ENCODE measurements at places on chromosomes 5 and 9. TPM values are rescaled to one million over a fixed set of nuclear protein-coding genes. Genes with fewer than 3 reads are reported as not detected.

The IFNK gene
- polyA plus RNA-seq: not detected

The TNFSF8 gene
- polyA plus RNA-seq: 0.18 TPM

The SOHLH1 gene
- polyA plus RNA-seq: not detected

The ARRDC1 gene
- polyA plus RNA-seq: 207 TPM

The PCDHGB4 gene
- polyA plus RNA-seq: 0.37 TPM

The SHLD3 gene
- 1.9 TPM for polyA plus RNA-seq

The C7 gene
- 30.5 TPM for polyA plus RNA-seq

The CDKN2A gene
- polyA plus RNA-seq: 11.3 TPM

The TMED7 gene
- polyA plus RNA-seq: 20.6 TPM

The LCN9 gene
- polyA plus RNA-seq: not detected

The CDH18 gene
- not detected for polyA plus RNA-seq

The CCL27 gene
- 0.16 TPM for polyA plus RNA-seq

The FANCC gene
- 2.5 TPM for polyA plus RNA-seq

The PTPDC1 gene
- polyA plus RNA-seq: 2.0 TPM

The GABBR2 gene
- polyA plus RNA-seq: not detected

The CDH9 gene
- polyA plus RNA-seq: not detected

The LRRC19 gene
- not detected for polyA plus RNA-seq

The SOWAHA gene
- polyA plus RNA-seq: 0.18 TPM

The COL23A1 gene
- polyA plus RNA-seq: 0.75 TPM

The MAMDC4 gene
- 11.5 TPM for polyA plus RNA-seq

The FIBCD1 gene
- 0.06 TPM for polyA plus RNA-seq

The LCN6 gene
- 9.0 TPM for polyA plus RNA-seq

The PCDHGA4 gene
- polyA plus RNA-seq: 0.11 TPM

The SLC35D2 gene
- 8.1 TPM for polyA plus RNA-seq

The C5orf58 gene
- polyA plus RNA-seq: 0.06 TPM

The SPINK7 gene
- polyA plus RNA-seq: 394 TPM

The PAEP gene
- polyA plus RNA-seq: not detected

The TLR4 gene
- 0.47 TPM for polyA plus RNA-seq

The NR5A1 gene
- polyA plus RNA-seq: not detected

The IRX2 gene
- 3.0 TPM for polyA plus RNA-seq

The WDR31 gene
- 1.2 TPM for polyA plus RNA-seq
